ENCODE measurements at places on chromosomes 1 and 21. TPM values are rescaled to one million over a fixed set of nuclear protein-coding genes. Genes with fewer than 3 reads are reported as not detected.

HFM1 gene
- total RNA-seq: 31.2 TPM

RXRG gene
- 0.36 TPM for total RNA-seq

S1PR1 gene
- total RNA-seq: 38.3 TPM

ST6GALNAC5 gene
- 33.7 TPM for total RNA-seq

CRNN gene
- total RNA-seq: not detected

TRIM46 gene
- total RNA-seq: 16.7 TPM

C1QB gene
- total RNA-seq: 7.0 TPM

DNA sequence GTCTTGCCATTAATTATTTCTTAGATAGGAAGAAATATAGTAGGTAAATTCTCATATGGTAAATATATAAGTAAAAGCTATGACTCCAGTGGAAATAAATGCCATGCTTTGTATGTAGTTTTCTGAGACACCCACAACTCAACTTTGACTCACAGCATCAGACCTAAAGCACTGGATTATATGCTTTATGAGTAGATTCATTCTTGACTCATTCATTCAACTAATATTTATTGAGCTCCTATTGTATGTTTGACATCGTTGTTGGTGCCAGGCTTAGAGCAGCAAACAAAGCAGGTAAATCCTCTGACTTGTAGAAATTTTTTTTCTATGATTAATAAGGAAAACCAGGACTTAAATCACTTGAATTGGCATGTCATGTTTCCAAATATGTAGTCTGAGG lies 211.4 kb downstream of the PTPRC start:
- no peak for DNase-seq

- DNase-seq: no peak
Observed at GRCh38 chr1:218880484-218881060, 293.1 kb upstream of the LYPLAL1 start.

DNA sequence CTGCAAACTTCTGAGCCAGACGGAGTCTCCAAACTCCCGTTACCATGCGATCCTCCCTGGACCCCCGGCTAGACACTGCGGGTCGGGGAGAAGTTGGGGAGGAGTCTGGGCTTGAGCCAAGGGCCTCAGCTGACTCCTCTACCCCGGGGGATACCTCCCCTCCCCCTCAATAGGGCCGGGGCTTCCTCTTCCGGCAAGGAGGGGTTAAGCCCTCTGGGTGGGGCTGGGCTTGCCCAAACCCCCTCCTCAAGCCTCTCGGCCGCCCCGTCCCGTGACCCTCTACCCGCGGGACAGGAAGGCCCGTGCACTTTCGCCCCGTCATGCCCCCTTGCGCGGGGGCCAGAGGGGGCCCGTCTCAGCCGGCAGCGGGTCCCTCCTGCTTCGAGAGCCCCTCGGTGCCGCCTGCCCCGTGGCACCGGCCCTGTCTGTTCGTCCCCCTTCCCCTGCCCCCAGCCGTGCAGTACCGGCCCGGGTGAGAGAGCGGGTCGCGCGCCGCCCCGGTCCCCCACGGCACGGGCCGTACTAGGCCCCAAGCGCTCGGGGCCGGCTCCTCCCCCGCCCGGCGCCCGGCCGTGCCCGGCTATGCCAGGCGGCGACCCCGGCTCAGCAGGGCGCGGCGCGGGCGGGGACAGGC lies 652 bp downstream of the ARL8A start:
- DNase-seq: no peak

- DNase-seq: no peak
Observed at GRCh38 chr1:79817031-79817560, 810.6 kb upstream of the ADGRL4 start.

DNA sequence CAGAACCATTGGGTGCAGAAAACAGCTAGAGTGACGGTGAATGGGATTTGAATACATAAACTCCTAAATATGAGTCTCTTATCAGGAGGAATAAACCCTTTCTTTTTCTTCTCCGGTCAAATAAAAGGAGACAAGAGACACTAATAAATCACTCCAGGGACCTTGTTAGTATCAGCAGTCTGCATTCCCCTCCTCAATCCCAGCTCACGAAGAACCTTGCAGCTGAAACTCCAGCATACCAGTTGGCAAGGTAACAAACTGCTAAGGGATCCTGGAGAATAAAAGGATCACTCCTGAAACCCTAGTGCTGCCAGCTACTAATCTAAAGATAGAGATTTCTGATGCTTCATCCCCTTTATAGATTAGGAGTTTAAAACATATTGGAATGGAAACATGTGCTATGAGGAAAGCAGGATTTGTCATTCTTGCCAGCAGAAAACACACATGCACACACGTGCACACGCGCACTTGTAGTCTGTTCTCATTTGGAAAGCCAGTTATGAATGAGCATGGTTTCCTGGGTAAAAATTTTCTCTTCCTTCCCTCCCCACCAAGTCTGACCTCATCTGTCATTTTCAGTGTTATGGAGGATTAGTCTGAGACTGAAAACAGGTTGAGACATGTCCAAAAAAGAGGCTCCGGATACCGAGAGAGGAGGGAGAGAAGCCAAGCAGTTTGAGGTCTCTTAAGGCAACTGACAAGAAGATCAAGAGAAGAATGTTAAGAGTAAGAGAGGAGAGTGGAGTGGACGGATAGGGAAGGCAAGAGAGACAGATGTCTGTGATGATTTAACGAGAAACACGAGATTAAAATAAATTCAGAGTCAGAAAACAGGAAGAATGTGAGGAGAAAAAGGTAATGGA lies 10.9 kb downstream of the IER5 start:
- DNase-seq: no peak

DNA sequence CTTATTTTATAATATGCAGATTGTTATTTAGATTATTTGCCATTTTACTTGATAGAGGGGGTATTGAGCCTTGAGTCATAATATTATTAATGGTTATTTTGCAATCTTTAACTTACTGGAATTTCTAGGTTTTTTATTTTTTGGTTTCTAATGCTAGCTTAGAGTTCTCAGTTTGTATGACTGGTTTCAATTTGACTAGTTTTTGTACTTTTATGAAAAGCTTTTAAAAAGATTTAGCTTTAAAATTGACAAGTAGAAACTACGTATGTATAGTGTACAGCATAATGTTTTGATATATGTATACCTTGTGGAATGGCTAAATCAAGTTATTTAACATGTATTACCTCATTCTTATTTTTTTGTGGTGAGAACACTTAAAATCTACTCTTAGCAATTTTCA lies 41.5 kb downstream of the CEP350 start:
- no peak for DNase-seq

- no peak for DNase-seq
Observed at GRCh38 chr1:82799261-82799660, 998.5 kb downstream of the ADGRL2 start.

- DNase-seq: no peak
Observed at GRCh38 chr1:2778220-2778592, 23.3 kb downstream of the TTC34 start.

DNA sequence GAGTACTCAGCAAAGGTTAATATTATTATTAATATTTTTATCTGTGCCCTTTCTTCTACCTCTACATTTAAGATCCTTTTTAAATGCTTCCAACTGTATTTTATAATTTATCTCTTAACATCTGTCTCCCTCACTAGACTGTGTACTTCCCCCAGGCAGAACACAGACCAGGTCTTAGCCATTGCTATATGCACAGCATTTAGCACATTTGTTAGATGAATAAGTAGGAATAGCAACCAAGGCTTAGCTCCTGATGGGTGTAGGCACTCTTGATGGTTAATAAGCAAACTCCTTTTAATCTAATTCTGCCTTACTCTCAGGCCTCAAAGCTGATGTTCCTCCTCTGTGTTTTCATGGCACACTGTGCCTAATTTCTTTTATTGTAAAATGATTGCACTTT lies 83.7 kb upstream of the GNG12 start:
- no peak for DNase-seq

DNA sequence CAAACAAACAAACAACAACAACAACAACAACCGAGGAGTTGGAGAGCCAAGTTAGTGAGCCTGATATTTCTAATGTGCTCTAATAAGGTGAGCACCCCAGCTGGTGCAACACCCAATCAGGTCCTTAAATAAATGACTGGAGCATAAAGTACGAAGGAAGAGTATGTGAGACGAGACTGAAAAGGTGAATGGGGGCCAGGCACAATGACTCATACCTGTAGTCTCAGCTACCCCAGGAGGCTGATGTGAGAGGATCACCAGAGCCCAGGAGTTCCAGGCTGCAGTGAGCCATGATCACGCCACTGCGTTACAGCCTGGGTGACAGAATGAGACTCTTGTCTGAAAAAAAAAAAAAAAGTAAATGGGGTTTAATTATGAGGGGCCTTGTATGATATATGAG lies 152.0 kb upstream of the ZRANB2 start:
- DNase-seq: no peak

DNA sequence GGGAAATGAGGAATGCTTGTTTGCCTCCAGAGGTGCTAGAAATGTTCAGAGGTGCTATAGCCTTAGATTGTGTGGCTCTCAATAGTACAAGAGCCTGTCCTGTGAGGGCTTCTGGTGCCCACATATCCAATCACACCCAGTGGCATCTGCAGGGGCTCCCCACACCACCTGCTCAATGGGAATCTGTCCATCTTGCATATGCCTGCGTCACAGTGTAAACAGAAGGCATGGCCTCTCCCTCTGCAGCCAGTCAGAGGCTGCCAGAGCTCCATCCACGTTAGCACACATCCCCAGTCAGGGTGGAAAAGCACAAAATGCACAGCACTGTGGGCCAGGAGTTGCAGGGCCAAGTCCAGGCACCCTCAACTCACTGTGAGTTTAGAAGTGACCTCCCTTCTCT lies 113.6 kb upstream of the GRIK3 start:
- DNase-seq: no peak

DNA sequence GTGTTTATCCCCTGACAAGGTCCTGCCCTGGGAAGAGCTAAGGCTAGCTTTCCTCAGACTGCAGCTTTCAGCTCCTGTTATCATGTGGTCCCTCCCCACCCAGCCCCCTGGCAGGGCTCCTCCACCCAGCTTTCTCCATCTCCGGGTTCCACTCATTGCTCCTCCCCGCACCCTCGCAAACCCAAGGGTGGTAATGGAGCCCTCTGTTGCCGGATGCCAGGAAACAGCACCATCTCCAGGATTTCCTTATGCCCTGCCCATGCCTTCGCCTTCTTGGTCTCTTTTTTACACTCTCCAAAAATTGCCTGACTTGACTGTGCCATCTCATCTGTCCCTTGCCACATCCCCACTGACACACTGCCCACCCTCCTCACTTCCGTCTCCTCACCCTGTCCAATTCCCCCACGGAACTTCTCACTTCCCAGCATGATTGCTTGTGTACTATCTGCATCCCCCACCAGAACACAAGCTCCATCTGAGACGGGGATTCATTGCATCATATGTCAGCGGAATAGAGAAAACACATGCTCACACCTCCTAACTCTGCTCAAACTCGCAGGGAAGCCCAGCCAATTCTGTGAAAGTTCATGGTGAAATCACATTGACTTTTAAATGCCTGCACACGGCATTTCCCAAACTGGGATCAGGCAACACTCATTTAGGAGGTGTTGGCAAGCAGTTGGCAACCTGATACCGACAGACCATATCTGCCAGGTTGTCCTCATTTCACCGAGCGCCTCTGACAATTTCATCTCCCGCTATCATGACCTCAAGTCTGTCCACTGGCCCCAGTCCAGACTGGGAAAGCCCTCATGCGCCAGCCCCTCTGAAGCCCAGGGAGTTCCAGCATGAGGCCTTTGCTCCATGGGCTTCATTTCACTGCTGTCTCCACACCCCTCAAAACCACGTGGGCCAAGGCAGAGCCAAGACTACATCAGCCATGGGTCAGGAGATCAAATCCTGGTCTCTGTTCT lies 201.1 kb downstream of the MATN1 start:
- peak; percentile 20 for DNase-seq

- peak; percentile 34 for DNase-seq
Observed at GRCh38 chr1:60859111-60859510, 223.2 kb upstream of the NFIA start.

DNA sequence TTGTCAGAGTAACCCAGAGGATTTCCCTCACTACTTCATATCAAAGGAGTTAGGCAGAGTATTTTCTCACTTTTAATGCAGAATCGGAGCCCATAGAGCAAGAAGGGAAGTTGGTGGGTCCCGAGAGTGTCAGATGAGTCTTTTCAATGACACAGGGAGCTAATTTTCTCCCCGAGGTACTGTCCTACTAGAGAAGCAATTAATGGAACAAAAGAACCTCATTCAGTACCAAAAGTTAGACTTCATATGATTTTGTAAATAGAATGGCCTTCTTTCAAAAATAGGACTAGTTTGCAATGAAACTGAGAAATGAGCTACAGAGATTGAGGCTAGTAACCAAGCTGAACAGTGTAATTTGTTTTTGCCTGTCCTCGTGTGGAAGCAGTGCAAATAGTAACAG lies 3.9 kb downstream of the NCAM2 start:
- no peak for DNase-seq

GRCh38 chr1:106756752-106757151 lies 299.7 kb upstream of the PRMT6 start:
- DNase-seq: no peak

DNA sequence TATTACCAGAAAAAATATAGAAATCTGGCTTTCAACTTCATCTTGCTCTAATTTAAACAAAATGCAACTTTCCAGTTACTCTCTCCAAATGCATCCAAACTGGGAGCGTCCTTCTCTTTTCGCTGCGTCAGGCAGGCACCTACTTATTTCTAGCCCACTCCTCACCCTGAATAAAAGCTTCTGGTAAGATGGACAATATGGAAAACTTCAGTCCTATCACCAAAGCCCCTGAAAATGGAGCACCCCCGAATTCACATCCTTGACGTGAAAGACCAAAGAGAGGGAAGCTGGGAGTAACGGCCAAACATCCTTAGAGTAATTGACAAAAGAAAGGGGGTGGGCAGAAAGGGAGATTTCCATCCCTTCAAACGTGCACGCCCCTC lies 5.5 kb upstream of the PROX1 start:
- no peak for DNase-seq

- DNase-seq: no peak
Observed at GRCh38 chr21:41418956-41419680, 6.9 kb upstream of the MX1 start.

GRCh38 chr1:165062346-165062745 lies 294.2 kb downstream of the LMX1A start:
- DNase-seq: no peak

DNA sequence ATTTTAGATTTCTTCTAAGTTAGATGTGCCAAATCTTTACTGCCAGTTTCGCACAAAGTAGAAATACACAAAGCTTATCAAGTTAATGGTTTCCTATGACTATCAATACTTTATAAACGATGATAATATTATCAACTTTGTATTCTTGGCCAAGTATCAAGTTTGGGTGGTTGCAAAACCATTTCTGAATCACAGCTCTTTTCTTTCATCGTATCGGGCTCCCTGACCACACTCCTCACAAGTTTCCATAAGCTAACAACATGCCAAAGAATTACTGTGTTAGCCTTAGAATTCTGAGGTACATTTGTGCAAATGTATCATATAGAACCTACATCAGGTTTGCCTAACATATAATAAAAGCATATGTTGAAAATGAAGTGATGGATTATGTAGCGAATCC lies 311.0 kb downstream of the KCTD3 start:
- DNase-seq: no peak

DNA sequence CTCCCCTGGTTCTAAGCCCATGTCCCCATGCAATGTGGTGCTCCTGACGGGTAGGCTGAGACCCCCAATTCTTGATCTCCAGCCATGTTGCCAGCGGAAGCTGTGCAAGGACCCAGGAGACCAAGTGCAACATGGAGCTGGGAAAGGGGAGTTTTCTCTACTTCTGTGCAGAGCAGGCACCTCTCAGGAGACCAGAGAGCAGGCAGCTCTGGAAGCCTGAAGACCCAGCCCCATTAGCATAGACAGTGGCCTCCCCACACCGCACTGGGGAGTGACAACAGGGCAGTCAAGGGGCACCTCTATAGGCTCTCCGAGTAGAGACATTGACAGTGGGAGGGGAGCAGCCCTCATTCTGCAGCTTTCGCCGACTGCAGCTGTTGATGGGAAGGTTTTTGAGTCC lies 410.2 kb downstream of the MATN1 start:
- no peak for DNase-seq

All from cerebellum (tissue), 4 donors.